Type B pancreatic cell (in vitro differentiated cells): ENCODE measurements at places on chromosomes 7 and 10.

DNA sequence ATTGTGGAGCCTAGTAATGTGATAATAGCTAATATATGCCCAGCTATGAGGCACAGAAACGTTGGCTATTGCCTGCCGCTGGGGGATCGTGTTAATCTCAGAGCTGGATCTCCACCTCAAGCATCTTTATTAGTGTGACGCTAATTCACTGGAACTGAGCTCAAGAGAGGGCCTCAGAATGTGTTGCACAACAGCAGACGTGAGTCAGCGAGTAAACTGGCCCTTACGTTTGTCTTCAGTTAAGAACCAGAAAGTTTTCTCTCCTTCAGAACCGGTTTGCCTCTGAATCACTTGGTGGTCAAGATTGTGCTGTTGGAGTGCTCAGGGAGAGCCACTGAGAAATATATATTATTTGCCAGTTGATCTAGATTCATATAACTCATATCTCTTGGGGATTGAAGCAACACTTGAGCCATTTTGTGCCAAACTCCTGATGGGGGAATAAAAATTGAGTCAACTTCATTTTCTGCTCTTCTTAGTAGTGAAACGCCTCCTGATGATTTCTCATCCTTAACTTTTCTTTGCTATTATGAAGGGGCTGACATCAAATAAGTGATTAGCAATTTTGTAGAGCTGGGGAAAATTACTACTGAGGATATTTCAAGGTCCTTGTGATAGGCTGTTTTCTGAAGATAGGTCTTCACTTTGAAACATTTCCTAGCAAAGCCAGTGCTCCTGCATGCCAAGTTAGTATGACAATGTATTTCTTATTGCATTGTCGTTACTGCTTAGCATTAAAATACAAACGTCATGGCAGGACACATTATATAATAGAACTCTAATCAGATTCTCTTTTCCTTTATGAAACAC, 22.3 kb downstream of the BZW2 start:
- no peak for DNase-seq

DNA sequence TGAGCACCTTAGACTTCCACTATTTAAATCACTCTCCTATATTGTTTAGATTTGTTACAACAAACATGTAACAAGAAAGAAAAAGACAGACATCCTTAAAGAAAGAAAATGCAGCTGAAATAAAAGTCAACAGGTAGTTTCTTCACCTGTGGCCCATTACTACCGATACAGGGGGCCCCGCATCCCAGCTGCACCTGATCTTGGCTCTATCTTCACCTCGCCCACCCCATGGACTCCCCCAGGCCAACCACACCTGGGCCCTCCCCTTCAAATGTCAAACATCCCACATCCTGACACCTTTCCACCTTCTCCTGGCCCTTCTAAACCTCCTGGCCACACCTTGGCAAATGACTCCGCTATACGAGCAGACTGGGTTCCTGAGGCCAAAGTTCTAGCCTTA, 7.0 kb downstream of the DDX56 start:
- no peak for DNase-seq

DNA sequence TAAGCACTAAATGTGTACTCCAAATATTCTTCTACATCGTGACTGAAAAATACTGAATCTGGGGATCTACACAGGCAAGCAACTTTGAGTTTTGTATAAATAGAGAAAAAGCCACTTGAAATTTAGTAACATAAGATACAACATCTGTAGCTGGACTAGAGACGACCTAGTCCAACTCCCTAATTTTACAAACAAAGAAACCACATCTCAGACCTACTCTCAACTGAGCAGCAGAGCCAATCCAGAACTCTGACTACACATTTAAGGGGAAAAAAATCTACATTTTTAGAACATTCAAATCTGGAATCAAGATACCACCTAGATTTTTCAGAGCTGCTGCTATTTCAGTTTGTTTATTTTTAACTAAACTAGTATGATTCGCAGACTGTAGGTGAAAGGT, 88.9 kb downstream of the CABCOCO1 start:
- no peak for DNase-seq

DNA sequence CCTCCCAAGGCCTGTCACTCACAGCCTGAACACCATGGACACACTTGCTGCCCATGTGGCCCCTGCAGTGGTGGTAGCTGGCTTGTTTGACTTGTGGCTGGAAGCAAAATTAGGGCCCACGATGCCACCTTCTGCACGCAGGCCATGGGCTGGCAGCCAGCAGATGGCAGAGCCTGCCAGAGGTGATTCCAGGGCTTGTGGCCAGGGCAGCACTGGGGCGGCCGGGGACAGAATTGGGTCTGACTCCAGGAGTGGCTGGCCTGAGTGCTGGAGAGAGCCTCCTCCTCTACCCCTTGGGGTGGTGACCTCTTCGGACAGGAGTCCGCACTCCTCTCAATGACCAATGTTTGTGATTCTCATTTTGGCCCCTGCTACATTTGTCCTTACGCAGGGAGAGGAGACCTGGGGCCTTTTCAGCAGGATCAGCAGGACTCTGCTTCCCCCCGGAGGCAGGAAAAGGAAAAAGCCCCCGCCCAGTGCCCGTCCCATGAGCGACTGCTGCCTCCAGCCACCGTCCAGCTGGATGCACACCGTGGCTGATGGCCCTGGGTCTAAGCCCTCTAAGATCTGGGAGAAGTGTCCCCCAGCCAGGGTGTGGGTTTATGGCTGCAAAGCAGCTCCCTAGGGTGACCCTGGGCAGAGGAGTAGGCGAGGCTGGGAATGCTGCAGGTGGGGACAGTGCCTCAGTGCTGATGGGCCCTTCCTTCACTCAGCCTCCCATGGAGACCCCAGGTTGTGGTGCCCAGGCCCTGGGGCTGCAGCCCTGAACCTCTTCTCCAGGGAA, 26.5 kb downstream of the DNAJB12 start:
- no peak for DNase-seq

GRCh38 chr10:89566992-89567391, 31.6 kb upstream of the SLC16A12 start:
- DNase-seq: no peak

DNA sequence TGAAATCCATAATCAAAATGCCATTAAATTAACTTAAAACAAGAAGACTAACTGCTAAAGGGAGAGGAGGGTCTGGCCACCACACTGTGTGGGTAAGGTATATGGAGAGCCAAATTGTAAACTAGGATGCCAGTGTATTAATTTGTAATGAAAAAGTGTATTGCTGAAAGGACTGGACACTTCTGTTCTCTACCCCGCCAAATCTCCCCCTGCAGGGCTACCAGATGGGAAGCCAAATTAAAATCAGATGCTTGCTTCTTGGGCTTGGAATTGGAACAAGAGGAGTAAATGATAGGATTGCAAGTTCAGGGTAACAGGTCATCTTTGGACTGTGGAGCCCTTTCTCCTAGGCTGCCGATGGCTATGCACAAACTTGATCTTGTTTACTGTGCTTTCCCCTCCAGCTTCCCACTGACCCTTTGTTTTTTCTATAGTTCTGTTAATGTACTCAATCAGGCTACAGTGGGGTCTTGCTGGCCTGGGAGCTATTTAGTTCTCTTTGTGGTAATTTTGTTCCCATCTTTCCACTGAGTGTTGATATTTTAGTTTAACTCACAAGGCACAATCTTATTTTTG, 932.1 kb upstream of the C7orf33 start:
- DNase-seq: no peak

DNA sequence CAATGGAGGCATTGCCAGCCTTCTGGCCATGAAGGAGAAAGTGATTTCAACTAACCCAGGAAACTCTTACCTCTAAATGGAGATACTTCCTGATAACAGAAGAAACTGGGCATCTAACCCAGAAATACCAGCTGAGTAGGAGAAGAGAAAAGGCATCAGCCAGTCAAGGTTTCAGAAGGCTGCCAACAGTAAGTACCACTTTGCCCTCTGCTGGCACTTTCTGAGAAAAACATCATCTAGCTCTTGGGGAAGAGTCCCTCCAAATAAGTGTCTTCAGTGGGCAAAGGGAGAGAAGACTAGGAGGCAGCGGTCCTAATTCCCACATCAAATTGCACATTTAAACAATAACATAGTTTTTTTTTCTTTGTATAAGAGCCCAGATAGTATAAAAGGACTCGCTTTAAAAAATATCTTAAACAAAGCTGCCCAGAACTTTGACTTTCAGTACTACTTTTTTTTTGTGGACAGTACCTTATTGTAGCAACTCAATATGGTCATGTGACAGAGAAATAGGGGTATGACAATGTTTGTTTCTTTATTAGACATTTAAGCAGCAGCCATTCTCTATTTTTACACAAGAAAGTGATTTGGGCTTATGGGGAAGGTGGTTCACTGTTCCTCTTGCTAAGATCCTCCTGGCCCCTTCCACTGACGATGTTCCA, 157.3 kb downstream of the CTTNBP2 start:
- DNase-seq: no peak

GRCh38 chr10:52577047-52577446, 195.5 kb downstream of the MBL2 start:
- no peak for DNase-seq

- DNase-seq: no peak
Measured at GRCh38 chr7:6505685-6506559, 45.3 kb downstream of the GRID2IP start.

DNA sequence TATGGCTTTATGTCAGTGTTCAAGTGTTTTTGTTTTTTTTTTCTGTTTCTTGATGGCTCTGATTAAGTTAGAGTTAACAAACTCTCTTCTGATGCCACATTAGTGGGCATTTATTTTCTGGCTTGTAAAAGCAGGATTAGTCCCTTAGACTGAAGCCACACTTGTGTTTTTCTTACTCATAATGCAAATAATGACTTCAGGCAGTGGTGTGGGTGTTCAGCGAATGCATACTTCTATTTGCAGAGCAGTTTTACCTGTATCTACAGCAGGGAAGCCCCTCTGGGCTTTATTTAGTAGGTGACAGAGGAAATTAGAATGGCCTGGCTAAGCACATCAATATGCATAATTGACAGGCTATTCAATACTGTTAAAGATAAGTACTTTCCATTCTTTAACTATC, 79.9 kb downstream of the CNNM2 start:
- DNase-seq: no peak

DNA sequence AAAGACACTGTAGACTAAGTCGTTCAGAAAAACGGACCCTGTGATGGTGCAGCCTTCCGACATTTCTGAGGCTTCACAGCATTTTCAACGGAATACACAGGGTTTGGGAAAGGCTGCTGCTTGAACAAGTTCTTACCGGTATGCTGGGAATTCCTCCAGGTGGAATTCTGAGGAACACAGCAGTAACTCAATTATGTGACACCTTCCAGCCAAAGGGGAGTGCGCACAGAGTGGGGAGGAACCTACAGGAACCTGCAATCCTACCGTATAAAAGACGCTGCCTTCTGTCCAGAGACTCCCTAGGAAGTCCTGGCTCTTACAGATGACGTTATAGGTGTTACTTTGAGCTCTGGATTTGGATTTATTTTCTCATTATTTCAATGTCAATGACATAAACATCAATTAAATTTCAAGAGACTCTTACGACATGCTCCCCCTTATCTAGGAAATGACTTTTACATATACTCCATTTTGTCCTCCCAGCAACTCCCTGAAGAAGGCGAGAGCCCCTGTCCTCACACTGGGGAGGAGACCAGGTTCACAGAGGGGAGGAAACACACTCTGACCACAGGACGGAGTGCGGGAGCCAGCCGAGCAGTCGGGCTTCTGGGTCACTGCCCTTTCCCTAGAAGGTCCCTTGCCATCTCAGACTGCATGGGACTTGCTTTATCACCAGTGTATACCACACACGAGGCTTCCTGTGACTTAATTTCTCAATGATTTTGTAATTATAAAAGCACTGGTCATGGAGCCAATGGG, 27.9 kb downstream of the VIPR2 start:
- no peak for DNase-seq

GRCh38 chr7:50341724-50342123, 37.2 kb downstream of the IKZF1 start:
- no peak for DNase-seq

GRCh38 chr7:50556247-50556991, 8.8 kb downstream of the DDC start:
- DNase-seq: no peak

- no peak for DNase-seq
Measured at GRCh38 chr7:2566348-2566889, 7.6 kb downstream of the IQCE start.

DNA sequence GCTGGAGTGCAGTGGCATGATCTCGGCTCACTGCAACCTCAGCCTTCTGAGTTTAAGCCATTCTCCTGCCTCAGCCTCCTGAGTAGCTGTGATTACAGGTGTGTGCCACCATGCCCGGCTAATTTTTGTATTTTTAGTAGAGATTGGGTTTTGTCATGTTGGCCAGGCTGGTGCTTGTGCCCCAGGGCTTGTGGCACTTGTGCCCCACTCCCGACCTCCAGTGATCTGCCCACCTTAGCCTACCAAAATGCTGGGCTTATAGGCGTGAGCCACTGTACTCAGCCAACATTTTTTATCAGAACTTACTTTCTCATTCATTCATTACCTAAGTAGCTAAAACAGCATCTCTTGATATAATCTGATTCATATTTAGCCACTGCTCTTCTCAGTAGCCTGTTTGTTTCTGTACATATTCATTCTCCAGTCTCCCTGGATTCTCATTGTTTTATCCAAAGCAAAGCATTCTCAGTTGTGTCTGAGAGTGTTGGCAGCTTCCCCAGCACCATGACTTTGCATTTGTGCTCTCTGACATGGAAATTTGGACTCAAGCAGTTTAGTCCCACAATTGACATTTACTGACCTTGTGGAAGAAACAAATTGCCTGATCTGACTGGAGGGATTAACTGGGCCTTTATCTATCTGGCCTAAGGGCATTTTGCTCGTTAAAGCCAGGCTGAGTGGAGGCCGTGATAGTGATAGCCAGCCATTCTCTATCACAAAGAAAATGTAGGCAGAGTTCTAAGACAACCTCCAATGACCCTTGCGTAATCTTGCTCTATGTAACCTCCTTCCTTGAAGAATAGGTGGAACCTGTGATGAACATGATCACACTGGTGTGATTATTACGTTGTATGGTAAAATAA, 44.9 kb downstream of the AKR1B15 start:
- DNase-seq: no peak

- no peak for DNase-seq
Measured at GRCh38 chr7:91043186-91043585, 221.0 kb upstream of the FZD1 start.

GRCh38 chr7:41621953-41622831, 80.7 kb downstream of the INHBA start:
- no peak for DNase-seq

GRCh38 chr10:53601260-53601875, 828.8 kb upstream of the MBL2 start:
- DNase-seq: no peak

GRCh38 chr10:6254201-6254600, 51.5 kb downstream of the PFKFB3 start:
- no peak for DNase-seq
